Hippocampal formation (tissue), 2 donors: ENCODE measurements at places on chromosomes 11 and 22.
A peak's percentile ranks its signal among the peaks of the same experiment; 100 is the strongest.

- DNase-seq, result no peak
Observed at GRCh38 chr22:44243761-44244160, 63.0 kb downstream of the PARVG start.

DNA sequence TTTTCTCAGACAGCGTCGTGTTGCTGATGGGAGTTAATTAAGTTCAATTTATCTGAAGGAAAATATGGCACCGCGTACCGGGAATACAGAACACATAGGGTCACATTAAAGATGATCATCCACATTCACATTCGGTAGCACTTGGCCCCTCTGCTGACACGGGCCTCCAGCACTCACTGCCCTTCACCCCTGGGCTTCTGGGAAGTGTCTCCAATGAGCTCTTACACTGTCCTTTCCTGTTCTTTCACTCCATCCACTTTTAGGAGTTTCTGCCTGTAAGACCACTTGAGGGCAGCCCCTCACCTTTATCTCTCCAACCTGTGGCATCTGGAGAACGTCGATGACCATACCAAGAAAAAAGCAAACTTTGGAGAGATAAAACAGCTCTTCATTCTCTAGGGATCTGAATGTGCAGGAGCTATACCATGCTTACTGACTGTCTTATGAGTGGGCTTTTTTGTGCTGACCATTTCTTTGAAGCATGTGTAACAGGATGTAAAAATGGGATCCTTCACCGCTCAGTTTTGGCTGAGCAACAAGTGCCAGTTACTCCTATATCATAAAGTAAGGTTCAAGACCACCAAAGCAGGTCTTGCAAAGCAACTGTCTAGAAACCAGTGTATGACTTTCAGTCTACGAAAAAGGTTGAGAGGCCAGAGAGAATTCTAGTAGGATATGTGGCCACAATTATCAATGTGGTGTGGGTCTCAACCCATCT lies 1.1 kb upstream of the SERGEF start:
- no peak for DNase-seq

DNA sequence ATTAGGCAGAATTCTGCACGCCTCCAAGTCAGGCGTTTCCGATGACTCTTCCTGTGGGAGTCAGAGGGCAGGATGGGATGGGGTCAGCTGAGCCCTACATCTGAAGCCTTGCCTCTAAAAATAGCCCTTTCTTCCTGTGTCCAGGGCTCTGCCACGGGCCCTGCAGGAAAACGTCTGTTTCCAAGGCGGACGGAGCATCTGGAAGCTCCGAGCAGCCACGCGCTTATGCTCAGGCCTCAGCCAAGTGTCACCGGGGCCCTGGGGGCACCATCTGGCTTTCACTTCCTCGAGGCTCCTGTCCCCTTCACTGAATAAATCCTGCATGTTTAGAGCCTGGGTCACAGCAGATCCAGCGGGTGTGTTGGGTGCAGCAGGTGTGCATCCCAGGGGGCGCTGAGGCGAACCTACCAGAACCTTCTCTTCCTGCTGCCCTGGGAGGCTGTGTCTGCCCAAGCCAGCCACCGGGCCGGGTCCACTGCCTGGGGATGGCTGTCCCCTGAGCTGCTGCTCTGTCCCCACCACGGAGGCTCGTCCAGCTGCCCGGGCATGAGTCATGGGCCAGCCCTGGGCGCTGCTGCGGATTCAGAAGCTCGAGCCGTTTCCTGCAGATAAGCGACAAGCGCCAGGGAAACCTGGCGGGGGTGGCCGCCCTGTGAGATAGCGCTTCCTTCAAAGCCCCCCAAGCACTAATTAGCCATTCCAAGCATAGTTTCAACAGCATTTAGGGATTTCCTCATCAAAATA lies 32.0 kb upstream of the LINC01488 start:
- no peak for DNase-seq

GRCh38 chr22:46353483-46354105 lies 18.1 kb downstream of the TRMU start:
- DNase-seq, result no peak

DNA sequence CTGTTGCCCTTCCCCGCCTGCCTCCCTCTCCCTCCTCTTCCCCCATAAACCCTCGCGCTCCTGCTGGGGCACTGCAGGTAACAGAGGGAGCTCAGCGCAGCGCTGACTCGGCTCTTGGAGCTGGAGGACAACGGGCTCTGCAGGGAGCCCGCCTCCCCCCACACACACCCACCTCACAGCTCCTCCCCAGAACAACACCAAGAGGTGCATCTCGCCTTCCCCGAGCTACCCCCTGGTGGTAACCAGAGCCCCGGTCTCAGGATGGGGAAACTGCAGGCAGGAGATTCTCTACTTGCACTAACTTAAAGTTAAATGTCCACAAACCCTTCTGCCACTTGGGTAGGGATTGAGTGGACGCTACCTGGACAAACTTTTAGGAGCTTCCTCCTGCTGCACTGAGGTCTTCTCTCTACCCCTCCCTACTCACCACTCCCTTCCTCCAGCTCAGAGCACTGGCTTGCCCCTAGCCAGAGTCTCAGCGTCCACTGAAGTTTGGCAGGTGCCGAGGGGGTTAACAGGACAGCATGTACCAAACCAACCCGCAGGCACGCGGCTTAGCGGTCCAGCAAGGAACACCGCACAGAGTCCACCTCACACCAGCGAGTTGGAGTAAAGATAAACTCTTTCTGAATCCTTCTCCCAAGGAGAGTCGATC lies 4.0 kb upstream of the SCN4B start:
- no peak for DNase-seq

DNA sequence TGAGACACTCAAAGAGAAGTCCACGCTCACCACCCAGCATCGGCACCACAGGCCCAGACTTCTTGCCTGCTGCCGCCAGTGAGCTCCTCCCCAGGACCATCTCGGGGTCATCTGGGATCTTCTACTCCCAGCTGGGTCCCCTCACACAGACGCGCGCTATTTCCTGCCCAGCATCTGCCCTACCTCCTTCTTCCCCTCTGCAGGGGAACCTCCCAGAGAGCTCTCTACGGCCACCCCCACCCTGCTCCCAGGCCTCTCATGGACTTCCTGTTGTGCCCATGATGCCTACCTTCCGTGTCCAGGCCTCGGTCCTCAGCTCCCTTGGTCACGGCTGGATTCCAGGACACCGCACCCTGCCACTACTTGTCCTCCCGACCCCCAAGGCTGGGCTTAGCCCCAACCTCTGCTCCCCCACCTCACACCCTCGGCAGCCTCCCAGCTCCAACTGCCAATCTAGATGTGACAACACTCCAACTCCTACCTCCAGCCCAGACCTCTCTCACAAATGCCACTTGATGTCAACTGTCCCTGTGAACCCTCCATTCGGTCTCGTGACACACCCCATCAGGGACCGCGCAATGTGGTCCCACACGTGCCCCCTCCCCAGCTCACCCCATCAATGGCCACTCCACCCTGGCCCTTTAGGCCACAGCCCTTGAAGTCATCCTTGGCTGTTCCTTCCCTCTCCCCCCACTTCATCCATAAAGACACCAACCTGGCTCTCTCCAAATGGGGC lies 45.3 kb downstream of the SGSM3 start:
- DNase-seq, result no peak

DNA sequence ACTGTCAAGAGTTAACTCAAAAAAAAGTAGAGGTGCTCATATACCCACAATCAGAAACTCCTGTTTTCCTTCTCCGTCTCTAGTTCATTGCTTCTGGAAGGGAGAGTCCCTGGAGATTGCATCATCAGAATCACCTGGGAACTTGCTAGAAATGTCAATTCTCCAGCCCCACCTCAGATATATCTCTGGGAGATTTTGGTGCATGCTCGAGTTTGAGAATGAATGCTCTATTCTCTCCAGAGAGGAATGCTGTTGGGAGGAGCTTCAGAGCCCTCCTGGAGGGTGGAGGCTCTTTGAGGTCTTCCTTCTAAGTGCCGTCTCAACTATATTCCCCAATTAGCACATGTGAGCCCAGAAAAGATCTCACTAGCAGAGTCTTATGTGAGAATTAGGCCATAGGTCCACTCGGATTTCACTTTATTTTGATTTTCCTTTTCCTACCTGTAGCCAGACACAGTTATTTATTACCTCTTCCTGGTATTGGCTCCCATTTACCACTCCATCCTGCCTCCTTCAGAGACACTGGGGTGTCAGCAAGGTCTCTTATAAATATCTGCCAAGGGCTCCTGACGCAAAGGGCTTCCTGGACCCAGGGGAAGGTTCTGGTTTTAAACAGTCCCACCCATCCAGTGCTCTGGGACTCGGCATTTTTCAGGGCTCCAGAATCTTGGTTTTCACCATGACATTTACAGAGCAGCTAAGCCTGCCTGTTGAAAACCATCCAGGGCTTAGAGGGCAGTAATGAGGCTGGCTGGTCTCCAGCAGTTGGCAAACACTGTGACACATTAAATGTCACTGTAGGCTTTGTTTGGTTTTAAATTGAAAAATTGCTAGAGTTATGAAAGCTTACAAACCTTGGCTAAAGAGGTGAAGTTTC lies 136.2 kb downstream of the CD44 start:
- DNase-seq, result peak; percentile 29

GRCh38 chr11:97895572-97895971 lies 1125.2 kb upstream of the CNTN5 start:
- DNase-seq, result no peak

GRCh38 chr11:77156396-77157195 lies 28.6 kb downstream of the MYO7A start:
- no peak for DNase-seq

DNA sequence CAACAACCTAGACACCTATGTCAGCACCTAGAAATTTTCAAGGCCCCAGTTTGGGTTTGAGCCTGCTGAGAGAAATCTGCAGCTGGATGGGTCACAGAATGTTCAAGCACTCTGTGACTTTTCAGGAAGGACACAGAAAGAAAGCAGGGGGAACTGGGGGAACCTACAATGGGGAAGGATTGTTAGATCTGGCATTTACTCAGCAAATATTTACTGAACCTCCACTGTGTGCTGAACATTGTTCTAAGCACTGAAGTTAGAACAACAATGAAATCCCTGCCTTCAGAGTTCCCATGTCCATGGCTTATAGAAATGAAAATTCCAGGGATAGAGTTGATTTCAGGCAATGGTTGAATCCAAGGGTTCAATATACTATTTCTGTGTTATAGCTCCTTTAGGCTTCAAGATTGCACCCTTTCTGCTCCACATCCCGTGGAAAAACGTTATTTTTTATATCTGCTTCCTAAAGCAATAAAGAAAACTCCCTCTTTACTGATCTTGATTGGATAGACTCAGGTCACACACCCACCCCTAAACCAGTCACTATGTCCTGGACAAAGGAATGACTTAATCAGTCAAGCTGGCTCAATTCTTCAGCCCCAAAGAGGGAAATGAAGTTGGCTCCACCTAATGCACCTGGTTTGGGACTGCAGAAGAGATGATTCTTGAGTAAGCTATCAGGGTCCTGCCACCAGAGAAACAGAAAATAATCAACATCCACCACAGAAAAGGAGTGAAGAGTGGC lies 95.1 kb downstream of the OR5AK2 start:
- no peak for DNase-seq

- DNase-seq, result no peak
Observed at GRCh38 chr22:26245001-26245400, 75.7 kb downstream of the SEZ6L start.

DNA sequence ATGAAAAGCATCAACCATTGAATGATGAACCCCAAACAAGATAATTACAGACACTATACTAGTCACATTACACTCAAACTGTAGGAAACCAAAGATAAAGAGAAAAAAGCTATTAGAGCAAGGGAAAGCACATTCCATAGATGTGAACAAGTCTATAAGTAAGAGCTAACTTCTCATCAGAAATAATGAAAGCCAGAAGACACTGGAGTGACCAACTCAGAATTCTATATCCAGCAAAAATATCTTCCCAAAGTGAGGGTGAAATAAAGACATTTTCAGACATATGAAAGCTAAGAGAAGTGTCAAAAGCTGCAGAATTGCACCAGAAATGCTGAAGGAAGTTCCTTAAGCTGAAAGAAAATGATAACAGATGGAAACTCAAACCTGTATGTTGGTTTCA lies 17.3 kb downstream of the FCHSD2 start:
- no peak for DNase-seq

DNA sequence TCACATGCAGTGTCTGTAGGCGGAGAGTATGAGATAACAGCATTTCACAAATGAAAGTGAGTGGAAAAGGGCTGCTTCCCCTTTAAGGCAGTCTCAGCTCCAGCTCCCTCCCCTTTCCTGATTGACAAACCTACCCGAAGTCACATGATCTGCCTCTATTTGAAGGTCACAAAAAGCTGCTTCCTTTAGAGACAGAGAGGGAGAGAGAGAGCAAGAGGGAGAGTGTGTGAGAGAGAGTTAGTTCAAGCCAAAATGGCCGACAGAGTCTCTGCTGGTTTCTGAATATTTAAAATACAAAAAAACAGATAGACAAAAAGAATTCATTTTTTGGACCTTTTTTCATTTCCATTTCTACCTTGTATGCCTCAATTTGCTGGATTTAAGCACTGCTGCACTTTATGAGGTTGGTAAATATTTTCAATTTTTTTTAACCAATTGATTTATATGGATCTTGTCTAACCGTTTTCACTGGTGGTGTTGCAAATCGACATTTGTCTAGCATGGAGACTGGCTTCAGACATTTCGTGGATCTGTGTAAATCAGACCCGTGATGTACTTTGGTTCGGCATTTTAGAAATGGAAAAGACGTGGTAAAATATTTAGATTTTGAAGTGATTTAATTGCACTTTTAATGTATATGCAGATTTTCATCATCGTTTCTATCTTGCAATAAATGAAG lies at the start of gene TNRC6B:
TNRC6B (plus strand) TSS at position 188 of the 679 bp plus-strand sequence; CDS start at position 399, 211 bp downstream.
- DNase-seq, result peak; percentile 79

DNA sequence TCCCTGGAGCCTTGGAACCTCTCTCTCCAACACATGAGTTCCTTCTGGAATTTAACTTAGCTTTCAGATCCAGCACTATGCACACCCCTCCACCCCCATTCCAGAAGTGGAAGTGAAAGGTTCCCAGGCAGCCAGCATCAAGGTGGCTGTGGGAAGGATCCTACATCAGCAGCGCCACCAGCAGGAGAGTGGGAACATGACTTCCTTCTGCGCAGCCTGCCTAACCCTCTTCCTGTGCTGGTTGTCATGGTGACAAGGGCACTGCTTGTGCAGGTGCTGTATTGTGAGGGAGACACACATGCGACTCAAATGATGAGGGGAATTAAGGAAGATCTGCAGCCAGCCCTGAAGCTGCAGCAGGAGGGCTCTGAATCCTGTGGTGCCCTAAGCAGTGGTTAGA lies 904.5 kb upstream of the API5 start:
- peak; percentile 31 for DNase-seq

DNA sequence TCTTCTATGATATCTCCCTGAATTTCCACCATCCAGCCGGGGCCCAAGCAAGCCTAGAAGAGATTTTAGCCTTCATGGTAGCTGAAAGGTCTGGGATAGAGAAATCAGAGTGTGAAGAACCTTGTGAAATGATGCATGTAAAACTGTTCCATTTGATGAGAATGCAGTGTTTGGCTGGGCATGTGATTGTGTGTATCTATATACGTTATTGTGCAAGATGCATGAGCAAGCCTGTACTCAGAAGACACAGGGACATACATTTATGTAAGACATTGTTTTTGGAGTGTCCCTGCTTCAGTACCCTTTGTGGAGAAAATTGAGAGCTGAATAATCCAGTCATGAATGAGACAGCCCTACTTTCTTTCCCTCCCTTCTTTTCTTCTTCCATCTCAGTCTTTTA lies 15.2 kb upstream of the OR52K2 start:
- DNase-seq, result no peak

- DNase-seq, result no peak
Observed at GRCh38 chr11:33376331-33377310, 119.4 kb downstream of the HIPK3 start.

GRCh38 chr11:102994105-102994504 lies 38.6 kb upstream of the MMP13 start:
- DNase-seq, result no peak

- DNase-seq, result no peak
Observed at GRCh38 chr22:37228106-37229011, 15.7 kb downstream of the RAC2 start.

- no peak for DNase-seq
Observed at GRCh38 chr11:130131961-130132850, 27.4 kb upstream of the ST14 start.

- DNase-seq, result no peak
Observed at GRCh38 chr11:115926601-115927000, 422.4 kb upstream of the CADM1 start.
